Thoracic aorta (tissue), 2 donors: ENCODE measurements at places on chromosomes 12 and 14.

DNA sequence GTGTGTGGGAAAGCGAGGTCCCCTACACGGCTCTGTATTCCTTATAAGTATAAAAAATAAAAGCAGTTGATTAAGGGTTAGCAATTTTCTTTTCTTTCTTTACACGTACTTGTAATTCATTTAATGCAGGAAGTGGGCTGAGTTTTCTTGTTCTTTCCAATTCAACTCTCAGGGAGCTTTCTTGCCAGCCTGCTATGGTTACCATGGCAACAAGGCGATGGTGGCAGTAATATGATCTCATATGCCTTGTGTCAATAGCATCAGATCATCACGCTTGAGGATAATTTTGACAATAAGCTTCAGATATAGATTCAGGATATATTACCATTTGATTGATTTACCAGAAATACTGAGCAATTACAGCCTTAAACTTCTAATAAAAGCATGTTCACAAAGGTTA is 466.5 kb downstream of the APAF1 start:
- no peaks in the 10 kb centered on the region for H3K4me1 ChIP-seq
- no peaks in the 10 kb centered on the region for H3K36me3 ChIP-seq
- no peak overlapping the region for H3K4me3 ChIP-seq
- no peak overlapping the region for H3K27ac ChIP-seq
- H3K27me3 ChIP-seq = no peaks in the 10 kb centered on the region

DNA sequence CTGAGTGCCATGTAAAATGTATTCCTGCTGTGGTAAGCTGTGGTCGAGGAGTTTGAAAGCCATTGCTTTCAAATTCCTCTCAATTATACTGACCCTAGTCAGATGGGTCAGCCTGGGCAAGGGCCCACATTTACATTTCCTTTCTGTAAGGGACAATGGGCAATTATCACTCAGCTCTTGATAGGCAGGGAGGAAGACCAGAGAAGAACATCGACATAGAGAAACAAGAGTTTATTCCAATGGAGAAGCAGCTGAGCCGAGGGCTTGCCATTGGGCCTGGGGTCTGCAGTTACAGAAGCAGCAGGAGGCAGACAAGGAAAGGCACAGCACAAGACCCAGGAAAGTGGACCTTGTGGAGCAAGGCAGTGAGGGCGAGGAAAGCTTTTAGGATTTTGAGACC is 9.7 kb downstream of the NRIP2 start:
- no peaks in the 10 kb centered on the region for H3K4me1 ChIP-seq
- no peak for DNase-seq
- peaks cover 62% of the 10 kb centered on the region for H3K36me3 ChIP-seq
- H3K27ac ChIP-seq = no peak overlapping the region
- no peaks in the 10 kb centered on the region for H3K27me3 ChIP-seq
- no peak overlapping the region for H3K4me3 ChIP-seq

DNA sequence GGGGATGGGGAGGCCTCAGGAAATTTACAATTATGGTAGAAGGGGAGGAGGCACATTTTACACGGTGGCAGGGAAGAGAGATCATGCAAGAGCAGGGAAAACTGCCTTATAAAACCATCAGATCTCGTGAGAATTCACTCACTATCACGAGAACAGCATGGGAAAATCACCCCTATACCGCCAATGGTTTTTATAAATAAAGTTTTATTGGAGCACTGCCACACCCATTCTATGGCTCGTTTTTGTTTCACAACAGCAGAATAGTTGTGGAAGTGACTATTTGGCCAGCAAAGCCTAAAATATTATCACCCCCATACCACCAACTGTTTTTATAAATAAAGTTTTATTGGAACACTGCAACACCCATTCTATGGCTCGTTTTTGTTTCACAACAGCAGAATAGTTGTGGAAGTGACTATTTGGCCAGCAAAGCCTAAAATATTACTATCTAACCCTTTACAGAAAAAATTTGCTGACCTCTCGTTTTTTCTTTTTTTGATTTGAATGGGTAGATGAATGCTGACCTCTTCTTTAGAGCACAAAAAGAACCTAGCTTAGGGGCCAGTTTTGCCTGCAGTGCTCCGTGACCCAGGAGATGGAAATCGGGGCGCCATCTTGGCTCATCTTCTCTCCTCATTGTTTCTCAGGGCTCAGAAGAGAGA is 77.3 kb upstream of the RIN3 start:
- H3K36me3 ChIP-seq = no peaks in the 10 kb centered on the region
- no peak overlapping the region for H3K27ac ChIP-seq
- no peaks in the 10 kb centered on the region for H3K4me1 ChIP-seq
- H3K27me3 ChIP-seq = no peaks in the 10 kb centered on the region
- no peak overlapping the region for H3K4me3 ChIP-seq

DNA sequence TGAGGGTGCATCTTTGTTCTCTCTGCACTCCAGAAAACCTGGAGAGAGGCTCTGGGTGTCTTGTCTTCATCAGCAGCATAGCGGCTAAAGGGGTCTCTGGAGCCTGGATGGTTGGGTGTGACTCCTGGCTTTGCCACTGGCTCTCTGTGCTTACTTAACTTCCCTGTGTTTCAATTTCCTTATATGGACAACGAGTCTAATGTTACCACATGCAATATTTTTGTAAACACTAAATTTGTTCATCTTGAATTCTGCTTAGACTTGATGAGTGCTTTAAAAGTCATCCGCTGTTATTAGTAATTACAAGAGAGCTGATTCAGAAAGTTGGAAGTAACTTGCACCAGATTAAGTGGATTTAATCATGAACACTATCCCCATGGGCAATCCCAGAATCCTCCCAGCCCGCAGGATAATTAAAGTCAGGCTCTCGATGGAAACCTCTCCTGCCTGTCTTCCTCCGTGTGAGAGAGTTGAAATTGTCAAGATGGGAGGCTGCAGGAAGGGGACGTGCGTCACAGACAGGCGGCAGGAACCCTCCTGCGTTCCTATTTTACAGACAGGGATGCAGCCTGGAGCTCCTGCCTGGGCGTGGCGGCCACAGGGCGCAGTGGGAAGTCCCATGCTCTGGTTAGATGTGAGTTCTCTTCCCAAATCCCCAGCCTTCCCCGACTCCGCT is 201.2 kb downstream of the TTC8 start:
- no peak overlapping the region for H3K4me3 ChIP-seq
- no peak for DNase-seq
- H3K4me1 ChIP-seq = no peaks in the 10 kb centered on the region
- no peaks in the 10 kb centered on the region for H3K27me3 ChIP-seq
- H3K27ac ChIP-seq = no peak overlapping the region
- H3K36me3 ChIP-seq = no peaks in the 10 kb centered on the region

GRCh38 chr14:60768602-60769001 is 34.0 kb downstream of the MNAT1 start:
- no peaks in the 10 kb centered on the region for H3K36me3 ChIP-seq
- H3K4me3 ChIP-seq = no peak overlapping the region
- no peak for DNase-seq

- peaks cover 75% of the 10 kb centered on the region for H3K36me3 ChIP-seq
- H3K27ac ChIP-seq = no peak overlapping the region
- H3K4me3 ChIP-seq = no peak overlapping the region
- DNase-seq = no peak
- peaks cover 7% of the 10 kb centered on the region for H3K4me1 ChIP-seq
Measured at GRCh38 chr12:131915000-131915689, 13.9 kb upstream of the PUS1 start.

DNA sequence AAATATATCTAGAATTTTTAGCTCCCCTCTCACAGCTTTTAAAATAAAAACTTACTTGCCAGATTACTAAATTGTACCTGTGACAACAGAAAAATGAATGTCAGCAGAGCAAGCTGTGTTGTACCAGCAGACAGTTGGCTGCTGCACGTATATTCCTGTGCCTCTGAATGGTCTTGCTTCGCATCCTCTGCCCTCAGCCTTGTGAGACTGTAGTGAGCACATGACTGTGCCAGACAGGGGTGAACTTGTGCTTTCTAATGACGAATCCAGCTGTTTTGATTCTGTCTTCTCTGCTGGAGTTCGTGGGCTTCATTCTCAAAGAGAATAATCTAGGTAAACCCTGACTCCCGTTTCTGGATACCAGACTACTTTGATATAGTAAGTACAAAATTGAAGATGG is 58.3 kb upstream of the FRMD6 start:
- H3K4me3 ChIP-seq = no peak overlapping the region
- DNase-seq = no peak
- H3K27me3 ChIP-seq = no peaks in the 10 kb centered on the region
- no peaks in the 10 kb centered on the region for H3K4me1 ChIP-seq
- no peak overlapping the region for H3K27ac ChIP-seq

DNA sequence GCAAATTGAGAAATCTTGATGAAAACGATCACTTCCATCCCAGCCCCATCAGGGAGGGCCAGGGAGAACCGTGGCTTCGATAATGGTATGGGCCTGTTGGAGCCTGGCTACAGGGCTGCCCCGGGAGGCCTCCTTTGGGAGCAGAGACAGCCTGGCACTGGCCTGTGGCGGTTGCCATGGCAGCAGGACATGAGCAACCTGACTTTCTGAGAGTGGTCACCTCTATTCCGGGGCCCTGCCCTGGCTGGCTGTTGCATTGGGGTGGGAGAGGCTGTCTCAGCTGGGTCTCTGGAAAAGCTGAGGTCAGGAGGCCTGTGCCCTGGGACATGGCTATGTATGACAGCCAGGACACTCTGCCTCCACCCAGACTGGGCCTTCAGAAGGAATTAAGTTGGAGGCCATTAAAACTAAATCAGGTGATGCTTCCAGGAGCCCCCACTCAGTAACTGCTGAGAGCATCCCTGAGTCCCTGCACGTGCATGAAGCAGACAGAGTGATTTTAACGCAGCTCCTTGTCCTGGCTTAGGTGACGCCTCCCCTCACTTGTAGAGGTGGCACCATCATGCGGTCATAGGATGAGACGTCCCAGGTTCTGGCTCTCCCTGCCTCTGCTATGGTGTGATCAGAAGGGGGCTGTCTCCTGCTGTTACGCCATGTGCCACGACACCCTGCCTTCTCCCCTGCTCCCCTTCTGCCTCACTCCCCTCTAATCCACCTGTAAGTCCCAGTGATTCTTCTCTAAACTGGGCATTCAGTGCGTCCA is 126.3 kb downstream of the SLC25A47 start:
- no peaks in the 10 kb centered on the region for H3K27me3 ChIP-seq
- DNase-seq = no peak
- no peak overlapping the region for H3K27ac ChIP-seq
- H3K36me3 ChIP-seq = no peaks in the 10 kb centered on the region
- no peaks in the 10 kb centered on the region for H3K4me1 ChIP-seq
- no peak overlapping the region for H3K4me3 ChIP-seq

DNA sequence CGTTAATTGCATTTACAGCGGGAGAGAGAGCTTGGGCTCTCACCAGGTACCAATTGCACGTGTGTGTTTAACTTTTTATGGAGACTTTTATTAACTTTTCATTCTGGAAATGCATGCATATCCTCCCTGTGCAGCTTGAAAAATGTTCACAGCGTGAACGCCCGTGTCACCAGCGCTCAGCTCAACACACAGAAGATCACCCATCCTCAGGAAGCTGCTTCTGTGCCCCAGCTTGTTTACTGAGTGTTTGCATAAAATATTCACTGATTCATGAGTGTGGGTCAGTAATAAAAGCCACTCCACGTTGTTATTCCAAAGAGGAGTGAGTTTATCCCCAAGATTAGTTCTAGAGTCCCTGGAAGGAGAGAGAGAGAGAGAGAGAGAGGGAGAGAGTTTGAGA is 75.5 kb upstream of the FZD10 start:
- H3K36me3 ChIP-seq = no peaks in the 10 kb centered on the region
- no peaks in the 10 kb centered on the region for H3K4me1 ChIP-seq
- no peak overlapping the region for H3K4me3 ChIP-seq
- H3K27ac ChIP-seq = no peak overlapping the region
- no peak for DNase-seq

- H3K27me3 ChIP-seq = no peaks in the 10 kb centered on the region
- H3K27ac ChIP-seq = peak overlapping the region; percentile 100
- H3K4me3 ChIP-seq = peak overlapping the region; percentile 99
Measured at GRCh38 chr12:79935624-79936345, 888 bp upstream of the PPP1R12A start.

DNA sequence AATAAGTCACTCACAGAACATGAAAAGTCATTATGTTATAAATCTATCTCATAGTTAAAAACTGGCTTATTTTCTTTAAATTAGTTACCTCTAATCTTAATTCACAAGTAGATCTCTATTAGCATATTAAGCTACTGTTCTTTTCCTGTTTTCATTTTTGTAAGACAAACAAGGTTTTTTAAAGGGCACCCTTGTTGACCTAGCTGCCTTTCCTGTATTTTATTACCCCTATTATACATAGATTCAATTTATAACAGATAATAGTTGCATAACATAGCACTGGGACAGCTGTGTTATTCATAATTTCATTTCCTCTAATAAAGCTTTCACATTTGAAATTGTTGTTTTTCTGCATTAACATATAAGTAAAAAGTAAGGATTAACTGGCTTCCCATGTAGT is 1500.7 kb upstream of the FLRT2 start:
- no peak overlapping the region for H3K27ac ChIP-seq
- H3K4me1 ChIP-seq = no peaks in the 10 kb centered on the region
- H3K27me3 ChIP-seq = no peaks in the 10 kb centered on the region
- no peaks in the 10 kb centered on the region for H3K36me3 ChIP-seq
- no peak overlapping the region for H3K4me3 ChIP-seq

DNA sequence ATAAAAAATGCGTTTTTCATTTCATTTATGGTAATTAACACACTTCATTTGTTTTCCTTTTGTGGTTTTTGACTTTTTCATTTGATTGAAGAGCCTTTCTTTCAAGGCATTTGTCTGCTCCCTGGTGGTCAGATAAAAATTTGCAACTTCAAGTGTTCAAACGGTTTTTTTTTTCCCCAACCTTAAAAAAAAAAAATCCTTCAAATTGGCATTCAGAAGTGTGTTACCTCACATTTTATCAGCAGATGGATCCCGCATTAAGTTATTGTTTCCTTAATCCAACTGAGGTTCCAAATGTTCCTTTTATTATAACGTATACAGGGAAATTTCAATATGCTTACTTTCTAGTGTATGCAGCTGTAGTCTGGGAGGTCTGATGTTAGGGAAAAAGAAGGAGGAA is 47.2 kb downstream of the MYF5 start:
- H3K27me3 ChIP-seq = no peaks in the 10 kb centered on the region
- no peaks in the 10 kb centered on the region for H3K4me1 ChIP-seq
- DNase-seq = no peak
- no peak overlapping the region for H3K4me3 ChIP-seq

- no peak overlapping the region for H3K4me3 ChIP-seq
Measured at GRCh38 chr12:10301103-10301502, 6.6 kb upstream of the KLRD1 start.

DNA sequence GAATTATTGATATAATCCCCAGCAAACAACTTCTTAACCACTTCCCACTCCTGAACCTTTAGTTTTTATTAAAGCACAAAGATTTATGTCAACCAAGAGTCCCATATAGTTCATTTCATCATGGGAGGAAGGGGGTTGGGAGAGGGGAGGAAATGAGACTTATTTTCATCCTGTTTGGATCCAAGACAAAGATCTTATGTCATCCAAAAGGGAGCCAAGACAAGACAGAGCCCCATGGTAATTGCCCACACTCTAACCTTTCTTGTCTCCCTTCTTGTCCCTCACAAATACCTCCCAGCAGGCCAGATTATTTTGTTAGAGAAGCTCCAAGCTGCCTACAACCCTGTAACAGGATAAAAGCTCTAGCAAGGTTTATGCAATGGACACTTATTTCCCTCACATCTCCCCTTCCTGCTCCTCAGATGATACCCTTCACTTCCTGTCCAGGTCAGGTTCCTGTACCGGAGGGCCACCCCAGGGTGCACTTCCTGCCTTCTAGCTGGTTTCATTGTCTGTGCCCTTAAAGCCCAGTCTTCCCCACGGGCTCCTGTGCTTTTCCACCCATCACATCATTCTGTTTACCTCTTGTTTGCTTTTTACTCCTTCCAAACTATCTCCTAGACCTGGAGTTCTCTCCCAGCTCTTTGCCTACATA is 123.7 kb upstream of the MDM1 start:
- no peak overlapping the region for H3K27ac ChIP-seq
- peaks cover 12% of the 10 kb centered on the region for H3K4me1 ChIP-seq
- H3K27me3 ChIP-seq = no peaks in the 10 kb centered on the region
- no peaks in the 10 kb centered on the region for H3K36me3 ChIP-seq
